Sigmoid colon (tissue), 7 donors: ENCODE measurements at places on chromosomes 4 and X. TPM values are rescaled to one million over a fixed set of nuclear protein-coding genes. Genes with fewer than 3 reads are reported as not detected.

RNF150 gene
- 53.2 TPM for total RNA-seq

USP51 gene
- total RNA-seq = 2.1 TPM

TMEM164 gene
- 8.0 TPM for total RNA-seq

CYLC1 gene
- total RNA-seq = not detected

TMSB15B gene
- 1.1 TPM for total RNA-seq

COL4A6 gene
- total RNA-seq = 0.41 TPM

HERC5 gene
- total RNA-seq = 6.4 TPM
